NCI-H510A (cell line): ENCODE measurements at places on chromosomes 12 and 14.

GRCh38 chr14:20602583-20602982, 11.4 kb upstream of the RNASE12 start:
- DNase-seq = no peak

GRCh38 chr12:42182394-42182793, 37.7 kb upstream of the GXYLT1 start:
- no peak for DNase-seq

GRCh38 chr12:6340745-6341416, 995 bp downstream of the TNFRSF1A start:
- DNase-seq = no peak

DNA sequence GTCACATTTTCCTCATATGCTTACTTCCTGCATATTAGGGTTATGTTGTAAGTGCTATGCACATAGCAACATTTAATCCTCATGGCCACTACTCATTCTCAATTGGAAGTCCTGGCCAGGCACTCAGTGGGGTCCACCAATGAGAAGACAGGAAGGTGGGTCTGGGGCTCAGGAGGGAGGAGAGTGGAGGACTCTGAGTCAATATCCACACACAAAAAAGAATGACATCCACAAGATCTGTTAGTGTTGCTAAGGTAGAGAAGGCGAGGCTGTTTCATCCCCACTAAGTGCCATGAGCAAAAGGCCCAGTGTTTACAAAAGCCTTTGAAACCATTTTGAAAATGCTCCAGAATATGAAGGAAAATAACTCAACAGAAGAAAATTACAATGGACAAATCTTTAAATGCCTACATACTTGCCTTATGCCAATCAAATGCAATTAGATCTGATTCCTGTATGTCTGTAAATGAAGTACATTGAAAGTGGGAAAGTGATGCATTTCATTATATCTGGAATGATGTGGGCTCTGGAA, 53.9 kb downstream of the EID3 start:
- DNase-seq = no peak

DNA sequence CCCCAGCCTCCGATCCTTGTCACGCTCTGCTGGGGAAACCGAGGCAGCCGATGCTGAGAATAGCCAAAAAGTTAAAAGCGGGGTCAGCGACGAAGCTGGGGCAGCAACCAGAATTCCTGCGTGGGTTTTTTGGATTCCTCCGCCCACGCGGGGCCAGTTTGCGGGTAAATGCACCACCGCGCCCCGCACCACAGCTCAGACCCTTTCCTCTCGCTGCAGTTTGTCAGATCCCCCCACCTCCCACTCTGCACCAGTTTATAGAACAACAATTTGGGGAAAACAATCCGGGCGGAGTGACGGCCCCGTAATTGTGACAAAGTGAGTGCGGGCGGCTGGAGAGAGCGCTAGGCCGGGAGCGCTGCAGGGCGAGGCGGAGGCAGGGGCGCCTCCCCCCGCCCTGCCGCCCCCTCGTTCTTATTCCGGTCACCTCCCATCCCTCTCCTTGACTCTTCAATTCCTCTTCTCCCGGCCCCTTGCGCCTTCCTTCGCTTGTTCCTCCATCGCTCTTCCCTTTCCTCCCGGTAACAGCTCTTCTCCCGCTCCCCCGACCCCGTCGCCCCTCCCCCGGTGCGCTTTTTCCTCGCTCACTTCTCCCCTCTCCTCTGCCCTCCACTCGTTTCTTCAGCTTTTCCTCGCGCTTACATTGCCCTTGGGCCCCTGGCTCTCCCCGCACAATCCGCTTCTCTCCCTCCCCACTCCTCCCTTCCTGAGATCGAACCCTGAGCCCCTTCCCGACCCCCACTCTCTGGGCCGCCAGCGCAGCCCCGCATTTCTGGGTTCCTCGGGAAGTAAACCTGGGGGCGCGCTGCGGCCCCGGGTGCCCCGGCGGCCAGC, 646 bp upstream of the DNAJC22 start:
- no peak for DNase-seq

GRCh38 chr12:80752464-80752863, 35.8 kb downstream of the MYF5 start:
- no peak for DNase-seq

DNA sequence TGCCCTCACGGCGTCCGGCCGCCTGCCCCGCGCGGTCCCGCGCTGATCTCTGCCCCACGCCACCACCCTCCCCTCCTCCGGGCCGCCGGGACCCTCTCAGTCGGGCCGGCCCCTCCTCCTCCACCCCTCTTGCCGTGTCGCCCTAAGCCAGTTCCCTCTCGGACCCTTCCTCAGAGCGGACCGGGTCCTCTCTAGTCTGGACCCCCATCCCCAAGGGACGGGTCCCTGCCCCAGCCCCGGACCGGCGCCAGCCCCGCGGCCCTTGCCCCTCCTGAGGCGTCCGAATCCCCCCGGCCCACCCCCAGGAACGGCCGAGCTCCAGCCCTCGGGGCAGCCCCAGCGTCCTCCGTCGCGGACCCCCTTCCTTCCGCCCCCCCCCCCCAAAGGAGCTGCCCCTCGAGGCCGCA, 485 bp downstream of the PPP4R4 start:
- DNase-seq = no peak

DNA sequence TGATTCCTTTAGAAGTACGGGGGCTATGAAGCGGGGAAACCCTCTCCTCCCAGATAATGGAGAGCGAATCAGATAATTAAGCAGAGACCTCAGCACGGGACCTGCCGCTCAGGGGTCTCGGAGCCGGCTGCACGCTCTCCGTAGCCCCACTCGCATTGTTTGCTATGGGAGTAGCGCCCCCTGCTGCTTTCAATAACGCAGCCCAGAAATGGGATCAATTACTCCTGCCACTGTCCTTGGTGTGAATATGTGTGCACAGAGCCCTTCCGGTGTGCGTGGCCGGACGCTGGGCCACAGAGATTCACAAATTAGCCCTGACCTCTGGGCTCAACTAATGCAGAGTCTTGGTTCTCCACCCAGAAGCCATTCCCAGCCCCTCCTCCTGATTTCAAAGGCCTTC, 76.4 kb upstream of the TMEM132C start:
- DNase-seq = peak; percentile 35

- DNase-seq = no peak
Observed at GRCh38 chr12:63885401-63885800, 40.9 kb downstream of the SRGAP1 start.

GRCh38 chr14:36221112-36221511, 44.6 kb upstream of the PTCSC3 start:
- no peak for DNase-seq

DNA sequence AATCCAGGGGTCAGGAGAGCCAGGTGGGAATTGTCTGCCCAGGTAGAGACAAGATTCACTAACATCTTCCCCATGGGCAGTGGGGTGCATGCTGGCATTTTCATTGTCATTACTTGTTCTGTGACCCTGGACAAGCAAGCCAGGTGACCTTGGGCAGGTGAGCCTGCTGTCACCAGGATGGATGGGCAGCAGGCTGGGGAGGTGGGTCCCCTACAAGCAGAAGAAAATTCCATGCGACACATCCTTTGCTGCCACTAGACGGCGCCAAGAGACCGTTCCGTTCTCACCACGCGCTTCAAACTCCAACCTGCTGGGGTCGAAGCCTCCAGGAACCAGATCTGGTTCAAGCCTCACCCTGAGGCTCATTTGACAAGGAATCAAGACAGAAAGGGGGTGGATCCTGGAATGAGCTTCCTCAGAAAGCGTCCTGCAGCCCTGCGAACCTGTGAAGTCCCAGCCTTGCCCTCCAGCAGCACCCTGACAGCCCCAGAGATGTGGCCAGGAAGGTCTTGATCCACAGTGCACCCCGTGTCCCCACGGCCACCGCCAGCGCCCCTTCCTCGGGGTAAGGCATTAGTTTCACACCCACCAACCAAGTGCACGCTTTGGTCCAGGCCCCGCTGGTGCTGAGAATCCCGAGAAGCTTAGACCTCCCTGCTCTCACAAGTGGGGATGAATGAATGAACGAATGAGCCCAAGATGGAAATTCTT, 3.2 kb upstream of the DYNC1H1 start:
- DNase-seq = peak; percentile 69

GRCh38 chr14:74619672-74620131, 7.7 kb upstream of the LTBP2 start:
- no peak for DNase-seq

DNA sequence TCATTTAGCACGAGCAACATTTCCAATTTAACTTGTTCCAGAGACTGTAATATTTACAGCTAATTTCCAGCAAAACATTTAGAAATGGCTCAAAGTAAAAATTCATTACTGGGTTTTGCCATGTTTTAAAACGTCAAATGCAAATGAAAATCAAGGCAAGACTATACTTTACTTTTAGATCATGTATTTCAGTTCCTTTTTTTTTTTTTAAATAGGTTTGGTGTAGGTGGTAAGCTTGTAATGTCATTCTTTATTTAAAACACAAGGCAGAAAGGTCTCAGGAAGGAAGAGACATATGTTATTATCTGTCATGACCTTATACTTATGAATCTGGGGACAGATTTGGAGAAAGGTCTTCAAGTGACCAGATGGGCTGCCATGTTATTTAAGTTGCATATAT, 54.1 kb downstream of the GRIP1 start:
- no peak for DNase-seq

DNA sequence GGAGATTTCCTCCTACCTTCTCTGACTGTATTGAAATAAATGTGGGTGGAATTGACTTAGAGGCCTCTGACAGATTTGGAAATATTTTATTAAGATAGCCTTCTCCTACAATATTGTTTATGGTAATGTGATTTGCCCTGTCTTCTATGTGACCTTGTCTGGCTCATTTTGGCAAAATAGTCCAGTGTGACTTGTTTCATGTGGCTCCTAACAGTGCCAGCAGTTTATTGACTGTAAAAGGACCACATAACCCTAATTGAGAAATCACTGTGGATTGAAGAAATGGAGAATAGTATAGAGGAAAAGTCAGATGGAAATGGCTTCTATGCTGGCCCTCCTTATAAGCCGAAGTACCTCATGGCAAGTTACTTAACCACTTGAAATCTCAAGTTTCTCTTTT, 170.9 kb upstream of the PTPRQ start:
- DNase-seq = no peak

GRCh38 chr12:92624236-92624635, 78.6 kb upstream of the PLEKHG7 start:
- no peak for DNase-seq

DNA sequence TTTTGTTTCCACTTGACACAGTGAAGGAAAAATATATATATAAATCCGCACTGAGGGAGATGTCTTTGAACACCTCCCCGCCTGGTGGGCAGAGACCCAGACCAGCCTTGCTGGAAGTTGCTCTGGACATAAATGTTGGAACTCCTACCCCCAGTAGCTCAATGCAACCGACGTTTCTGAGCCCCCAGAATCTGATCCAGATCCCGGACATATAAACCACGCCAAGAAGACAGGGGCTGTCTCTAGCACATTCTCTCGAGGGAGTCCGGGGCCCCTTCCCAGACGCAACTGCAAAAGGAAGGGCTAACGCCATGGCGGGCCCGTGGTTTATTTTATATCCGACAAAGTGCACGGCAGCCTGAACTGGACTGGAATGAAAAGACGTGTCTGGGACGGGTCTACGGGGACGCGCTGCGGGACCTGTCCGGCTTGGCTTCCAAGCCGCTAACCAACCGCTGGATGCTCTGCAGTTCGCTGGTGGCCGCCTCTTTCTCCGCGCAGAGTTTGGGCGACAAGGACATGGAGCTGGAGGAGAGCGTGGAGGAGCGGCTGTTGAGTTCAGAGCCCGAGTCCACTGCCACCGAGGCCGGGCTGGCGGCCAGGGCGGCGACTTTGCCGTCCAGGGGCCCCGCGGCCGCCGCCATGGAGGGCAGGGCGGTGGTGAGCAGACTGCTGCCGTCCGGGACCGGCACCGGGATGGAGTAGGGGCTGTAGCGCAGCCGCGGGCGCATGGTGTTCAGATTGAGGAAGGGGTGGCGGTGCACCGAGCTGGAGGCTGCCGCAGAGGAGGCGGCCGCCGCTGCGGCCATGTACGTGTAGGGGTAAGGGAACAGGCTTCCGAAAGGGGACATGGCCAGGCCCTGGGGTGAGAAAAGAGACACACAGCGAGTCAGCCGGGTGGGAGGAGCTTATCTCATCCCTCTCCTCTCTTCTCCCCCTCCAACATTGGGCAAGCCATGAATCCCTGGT, 12.2 kb downstream of the TBX3 start:
- no peak for DNase-seq

DNA sequence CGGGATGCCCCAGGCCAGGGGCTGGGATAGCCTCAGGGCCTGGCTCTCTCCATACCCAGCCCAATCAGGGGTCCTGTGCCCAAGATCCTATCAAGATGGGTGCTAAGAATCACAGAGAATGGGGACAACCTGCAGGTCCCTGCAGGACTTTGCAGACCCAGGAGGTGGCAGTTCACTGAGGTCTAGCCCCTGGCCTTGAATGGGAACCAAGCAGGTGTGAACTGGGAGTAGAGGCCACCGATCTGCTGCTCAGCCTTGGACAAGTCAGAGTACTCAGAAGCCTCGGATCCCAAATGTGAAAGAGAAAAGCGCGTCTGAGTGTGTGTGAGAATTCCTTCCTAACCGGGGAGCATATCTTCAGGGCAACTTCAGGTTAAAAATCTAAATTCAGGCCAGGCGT, 76.2 kb downstream of the ARL6IP4 start:
- no peak for DNase-seq

DNA sequence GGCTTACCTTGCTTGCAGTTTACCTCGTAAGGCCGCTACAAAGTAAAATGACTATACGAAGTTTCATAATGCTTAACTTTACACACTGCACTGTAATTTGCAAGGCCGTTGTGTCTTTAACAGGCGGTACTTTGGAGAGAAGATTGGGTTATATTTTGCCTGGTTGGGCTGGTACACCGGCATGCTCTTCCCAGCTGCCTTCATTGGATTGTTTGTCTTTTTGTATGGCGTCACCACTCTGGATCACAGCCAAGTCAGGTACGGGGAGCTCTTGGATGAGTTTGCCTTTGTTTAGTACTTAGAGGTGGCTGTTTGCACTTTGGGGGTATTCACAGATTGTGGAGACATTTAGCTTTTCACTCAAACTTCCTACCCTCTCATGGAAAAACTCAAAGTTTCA, 167.8 kb downstream of the SLC5A8 start:
- DNase-seq = peak; percentile 56

DNA sequence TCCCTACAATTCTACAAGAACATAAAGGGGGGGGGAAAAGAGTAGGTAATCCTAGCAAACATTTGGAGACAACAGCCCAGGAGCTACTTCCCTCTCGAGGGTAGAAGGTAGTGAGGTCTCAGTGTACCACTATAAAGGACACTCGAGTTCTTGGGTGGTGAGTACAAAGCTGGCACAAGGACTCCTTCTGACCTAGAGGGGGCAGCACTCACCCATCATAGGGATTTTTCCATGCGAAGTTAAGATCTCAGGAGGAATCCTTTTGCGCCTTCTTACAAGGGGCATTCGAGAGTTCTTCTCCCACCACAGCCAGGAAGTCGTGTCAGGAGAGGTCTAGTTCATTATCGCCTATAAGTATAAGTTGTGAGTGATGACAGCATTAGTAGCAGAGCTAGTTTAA, 200.2 kb upstream of the RBM19 start:
- DNase-seq = no peak

GRCh38 chr14:103105580-103106150, 11.1 kb downstream of the EXOC3L4 start:
- peak; percentile 65 for DNase-seq

DNA sequence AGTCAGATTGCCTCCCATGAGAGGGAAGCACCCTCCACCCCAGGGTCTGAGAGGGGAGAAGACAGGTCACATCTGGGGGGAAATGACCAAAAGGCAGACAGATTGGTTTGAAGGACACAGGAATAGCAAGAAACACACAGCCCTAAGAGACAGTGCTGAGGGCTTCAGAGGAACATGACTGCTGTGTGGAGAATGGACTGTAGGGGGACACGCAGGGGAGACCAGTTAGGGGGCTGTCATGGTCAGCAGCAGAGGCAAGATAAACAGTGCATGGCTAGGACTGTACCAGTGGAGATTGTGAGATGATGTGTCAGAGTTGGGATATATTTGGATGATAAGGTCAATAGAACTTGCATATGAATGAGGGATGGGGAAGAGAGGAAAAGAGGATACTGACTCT, 19.7 kb downstream of the SMUG1 start:
- DNase-seq = no peak
